Naive thymus-derived CD4-positive, alpha-beta T cell (primary cell): ENCODE measurements at places on chromosomes 13 and 19. TPM values are rescaled to one million over a fixed set of nuclear protein-coding genes. Genes with fewer than 3 reads are reported as not detected.

The NLRP11 gene
- not detected for total RNA-seq

The PLA2G4C gene
- total RNA-seq, result 9.1 TPM

The LACC1 gene
- total RNA-seq, result 5.3 TPM

The FXYD3 gene
- not detected for total RNA-seq

The BCL3 gene
- total RNA-seq, result 99.3 TPM

The ZNF208 gene
- 8.6 TPM for total RNA-seq

The CD33 gene
- total RNA-seq, result 13.2 and 13.4 TPM in 2 replicates

The FGF21 gene
- total RNA-seq, result not detected

The GRIK5 gene
- total RNA-seq, result 2.5 TPM
